NCI-H187 treated with DMSO at 0.1 percent for 48 hours (cell line): ENCODE measurements at places on chromosomes 1 and 21.

DNA sequence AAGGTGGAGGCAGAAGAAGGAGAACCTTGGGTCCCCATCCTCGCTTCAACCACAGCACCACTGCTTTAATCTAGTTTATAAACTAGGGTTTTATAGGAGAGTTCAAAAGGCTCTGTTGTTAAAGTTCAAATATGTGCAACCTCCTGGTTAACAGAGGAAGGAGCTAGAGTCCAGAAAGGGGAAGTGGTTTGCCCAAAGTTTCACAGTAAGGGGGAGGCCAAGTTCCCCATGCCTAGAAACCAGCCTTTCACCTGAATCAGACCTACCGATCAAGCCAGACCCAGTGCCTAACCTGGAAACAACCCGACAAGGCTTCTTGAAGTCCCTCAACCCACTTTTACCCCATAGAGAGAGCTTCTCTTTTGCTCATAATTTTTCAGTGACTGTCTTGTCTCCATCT lies 106.5 kb downstream of the PLPP3 start:
- no peak for DNase-seq

GRCh38 chr1:45246760-45247159 lies 40.4 kb upstream of the ZSWIM5 start:
- DNase-seq = no peak

DNA sequence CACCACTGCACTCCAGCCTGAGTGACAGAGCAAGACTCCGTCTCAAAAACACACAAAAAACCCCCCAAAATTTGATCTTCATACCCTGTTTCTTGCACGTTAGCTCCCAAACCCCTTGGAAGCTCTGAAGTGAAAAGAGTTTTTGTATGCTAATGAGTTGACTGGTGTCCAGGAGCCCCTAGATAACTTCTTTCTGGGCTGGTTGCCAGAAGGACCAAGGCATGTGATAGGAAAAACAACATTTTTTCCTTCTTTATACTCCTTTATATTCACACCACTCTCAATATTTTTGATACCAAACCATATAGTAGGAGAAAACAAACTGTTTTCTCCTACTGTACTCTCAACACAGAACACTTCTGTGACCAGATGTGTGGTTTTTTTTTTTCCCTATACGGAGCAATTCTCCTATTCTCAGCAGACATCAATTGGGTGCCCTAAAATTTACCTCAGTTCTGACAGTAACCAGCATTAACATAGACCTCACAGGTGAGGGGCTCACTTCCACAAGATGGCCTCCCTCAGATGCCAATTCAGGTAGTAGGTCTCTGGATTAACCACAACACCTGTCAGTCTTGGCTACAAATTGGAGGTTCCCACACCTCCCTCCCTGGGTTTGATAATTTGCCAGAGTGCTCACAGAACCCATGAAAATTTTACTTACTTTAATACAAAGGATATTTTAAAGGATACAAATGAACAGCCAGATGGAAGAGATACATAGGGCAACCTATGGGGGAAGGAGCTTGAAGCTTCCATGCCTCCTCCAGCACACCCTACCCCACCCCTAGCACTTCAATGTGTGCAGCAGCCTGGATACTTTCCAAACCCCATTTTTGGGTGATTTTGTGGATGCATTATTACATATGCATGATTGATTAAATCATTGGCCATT lies 25.6 kb downstream of the ZYG11B start:
- DNase-seq = no peak

DNA sequence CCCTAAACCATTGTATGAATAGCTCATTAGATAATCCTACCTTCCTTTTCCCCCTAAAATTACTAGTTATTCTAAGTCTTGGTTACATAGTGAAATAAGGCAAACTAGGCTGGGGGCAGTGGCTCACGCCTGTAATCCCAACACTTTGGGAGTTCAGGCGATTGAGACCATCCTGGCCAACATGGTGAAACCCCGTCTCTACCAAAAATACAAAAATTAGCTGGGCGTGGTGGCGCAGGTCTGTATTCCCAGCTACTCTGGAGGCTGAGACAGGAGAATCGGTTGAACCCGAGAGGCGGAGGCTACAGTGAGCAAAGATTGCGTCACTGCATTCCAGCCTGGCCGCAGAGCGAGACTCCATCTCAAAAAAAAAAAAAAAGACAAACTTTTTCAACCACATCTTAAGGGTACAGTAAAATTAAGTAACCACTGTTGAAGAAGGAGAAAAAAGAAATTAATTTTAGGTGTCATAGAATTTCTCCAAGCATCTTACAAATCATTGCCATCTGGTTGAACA lies 108.5 kb downstream of the DENND1B start:
- no peak for DNase-seq

DNA sequence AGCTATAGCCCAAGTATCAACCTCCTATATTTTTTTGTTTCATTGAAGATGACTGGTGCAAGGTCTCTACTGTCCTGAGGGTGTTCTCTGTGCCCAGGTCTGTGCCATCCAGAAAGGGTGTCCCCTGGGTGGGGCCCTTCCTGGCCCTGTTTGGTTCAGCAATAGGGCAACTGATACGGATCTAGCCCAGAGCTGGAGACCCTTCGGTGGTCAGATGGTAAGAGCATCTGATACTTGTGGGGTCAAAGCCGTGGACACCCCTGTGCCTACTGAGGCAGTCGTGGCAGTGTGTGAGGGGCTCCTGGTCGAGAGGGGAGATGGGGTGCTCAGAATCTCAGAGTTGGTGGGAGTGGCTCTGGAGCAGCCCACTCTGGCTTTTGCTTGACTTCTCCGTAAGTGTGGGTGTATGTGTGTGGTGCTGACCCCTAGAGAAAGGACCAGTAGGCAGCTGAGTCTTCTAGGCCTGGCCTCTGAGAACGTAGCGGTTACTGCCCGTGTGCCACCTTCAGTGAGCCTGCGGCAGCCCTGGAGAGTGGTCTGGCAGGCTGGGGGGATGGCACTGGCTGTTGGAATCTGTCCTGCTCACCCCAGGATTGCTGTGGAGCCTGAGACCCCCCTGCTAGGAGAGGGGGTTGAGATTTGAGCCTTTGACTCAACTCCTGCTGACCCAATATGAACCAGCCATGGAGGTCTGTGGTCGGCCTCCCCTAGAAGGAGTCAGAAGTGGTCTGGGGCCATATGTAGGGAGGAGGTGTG lies 2.7 kb downstream of the AMPD2 start:
- DNase-seq = no peak

- DNase-seq = no peak
Measured at GRCh38 chr1:62343911-62344310, 24.7 kb upstream of the KANK4 start.

DNA sequence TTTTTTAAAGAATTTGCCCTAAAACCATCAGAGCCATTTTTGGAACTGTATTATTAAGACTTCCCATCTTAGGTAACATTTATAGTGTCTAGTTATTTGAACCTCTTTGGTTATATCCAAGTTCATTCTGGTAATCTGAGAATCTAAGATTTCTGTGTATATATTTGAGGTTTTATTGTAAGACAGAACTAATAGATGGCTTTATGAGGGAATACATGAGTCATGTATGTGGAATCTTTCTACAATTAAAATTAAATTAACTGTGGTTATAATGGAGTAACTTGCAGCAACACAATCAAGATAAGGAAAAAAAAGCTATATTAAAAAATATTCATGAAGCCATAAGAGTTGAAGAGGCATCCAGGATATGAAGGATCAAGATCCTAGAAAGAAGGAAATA lies 92.1 kb downstream of the UBE2U start:
- DNase-seq = no peak
